ENCODE measurements at places on chromosomes 12 and 14.

GRCh38 chr12:4225571-4225970 lies 48.0 kb upstream of the CCND2 start:
- H3K36me3 ChIP-seq, result no peaks in the 10 kb centered on the region
- H3K27me3 ChIP-seq, result no peaks in the 10 kb centered on the region
- peaks cover 2% of the 10 kb centered on the region for H3K4me1 ChIP-seq

DNA sequence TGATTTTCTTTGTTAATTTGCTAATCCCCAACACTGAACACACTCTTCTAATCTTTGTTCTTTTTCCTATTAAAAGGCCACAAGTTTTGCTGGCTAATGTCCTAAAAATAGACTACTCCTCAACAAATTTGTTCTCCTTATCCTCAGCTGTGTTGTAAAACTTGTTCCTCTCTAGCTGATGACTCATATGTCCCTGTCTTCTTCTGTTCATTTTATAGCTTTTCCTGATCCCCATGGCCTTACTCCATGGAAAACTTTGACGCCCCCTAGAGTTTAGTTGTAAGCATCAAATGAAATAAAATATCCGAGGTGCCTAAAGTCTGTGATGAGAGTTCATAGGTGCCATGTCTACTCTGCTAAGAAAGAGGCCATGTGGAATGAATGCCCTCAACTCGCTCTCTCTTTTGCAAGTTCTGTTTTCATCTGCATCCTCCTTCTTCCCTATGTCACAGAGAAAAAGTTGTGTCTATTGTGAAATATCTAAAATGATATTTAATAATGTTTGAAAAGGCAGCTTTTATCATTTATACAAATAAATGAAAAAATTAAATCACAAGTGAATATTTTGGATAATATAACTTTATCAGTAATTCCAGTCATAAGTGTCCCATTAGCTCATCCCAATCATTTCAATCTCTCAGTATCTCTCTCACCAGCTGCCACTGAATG lies 237.9 kb downstream of the IPO8 start:
- H3K27me3 ChIP-seq, result no peaks in the 10 kb centered on the region
- no peak overlapping the region for H3K4me3 ChIP-seq
- no peaks in the 10 kb centered on the region for H3K36me3 ChIP-seq
- peak overlapping the region; percentile 58 for H3K27ac ChIP-seq
- DNase-seq, result no peak
- H3K4me1 ChIP-seq, result no peaks in the 10 kb centered on the region

- H3K4me3 ChIP-seq, result no peak overlapping the region
- no peak for DNase-seq
- no peaks in the 10 kb centered on the region for H3K4me1 ChIP-seq
- no peaks in the 10 kb centered on the region for H3K27me3 ChIP-seq
- no peaks in the 10 kb centered on the region for H3K36me3 ChIP-seq
Observed at GRCh38 chr12:97177481-97177880, 270.4 kb downstream of the NEDD1 start.

DNA sequence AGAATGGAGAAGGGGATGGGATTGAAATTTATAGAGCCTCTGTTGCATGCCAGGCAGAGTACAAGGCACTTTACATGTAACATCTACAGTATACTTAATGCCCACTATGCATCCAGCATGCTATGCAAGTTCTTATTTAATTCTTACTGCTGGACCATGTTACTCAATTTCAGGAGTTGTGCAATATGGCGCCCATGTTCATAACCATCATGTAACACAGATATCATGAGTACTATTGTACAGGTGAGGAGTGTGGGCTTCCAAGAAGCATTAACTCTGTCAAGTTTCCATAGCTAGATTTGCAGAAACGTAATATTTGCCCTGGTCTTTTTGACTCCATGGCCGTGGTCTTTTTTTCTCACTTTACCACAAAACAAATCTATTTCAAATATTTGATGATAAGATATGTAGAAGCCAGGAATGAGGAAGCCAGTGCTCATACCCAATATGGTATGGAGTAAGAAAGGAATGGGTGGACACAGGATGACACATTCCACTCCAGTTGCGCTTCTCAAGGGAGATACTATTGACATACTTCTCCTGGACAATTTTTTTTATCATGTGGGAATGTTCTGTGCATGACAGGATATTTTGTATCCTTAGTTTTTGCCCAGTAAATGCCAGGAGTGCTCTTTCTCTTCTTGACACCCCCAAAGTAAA lies 191.8 kb downstream of the C12orf75 start:
- no peaks in the 10 kb centered on the region for H3K27me3 ChIP-seq
- no peaks in the 10 kb centered on the region for H3K36me3 ChIP-seq
- DNase-seq, result no peak
- H3K4me1 ChIP-seq, result peaks cover 16% of the 10 kb centered on the region

DNA sequence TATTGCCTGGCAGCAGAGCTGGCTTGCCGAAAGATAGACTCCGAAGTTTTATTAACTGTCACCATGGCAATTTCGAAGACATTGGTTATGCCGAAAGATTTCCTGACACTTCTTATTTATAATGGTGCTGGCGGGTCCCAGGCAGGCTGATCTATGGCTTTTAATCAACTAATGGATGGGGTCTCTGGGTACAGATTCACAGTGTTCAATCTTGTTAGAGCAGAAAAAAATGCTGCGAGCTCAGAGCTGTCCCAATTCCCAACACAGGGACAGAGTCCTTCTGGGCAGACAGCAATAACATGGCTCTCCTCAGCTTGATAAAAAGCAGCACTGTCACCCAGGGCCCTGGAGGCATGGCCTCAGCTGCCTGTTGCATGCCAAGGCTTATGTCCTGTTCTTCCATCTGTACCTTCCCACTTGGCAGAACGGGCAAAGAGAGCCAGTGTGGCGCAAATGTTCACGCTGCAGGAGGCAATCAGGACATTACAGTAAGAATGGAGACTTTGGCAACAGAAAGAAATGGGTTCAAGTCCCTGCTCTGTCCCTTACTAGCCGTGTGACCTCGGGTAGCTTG lies 228.2 kb upstream of the PWP1 start:
- no peaks in the 10 kb centered on the region for H3K4me1 ChIP-seq
- H3K36me3 ChIP-seq, result no peaks in the 10 kb centered on the region
- no peak for DNase-seq
- no peak overlapping the region for H3K27ac ChIP-seq

DNA sequence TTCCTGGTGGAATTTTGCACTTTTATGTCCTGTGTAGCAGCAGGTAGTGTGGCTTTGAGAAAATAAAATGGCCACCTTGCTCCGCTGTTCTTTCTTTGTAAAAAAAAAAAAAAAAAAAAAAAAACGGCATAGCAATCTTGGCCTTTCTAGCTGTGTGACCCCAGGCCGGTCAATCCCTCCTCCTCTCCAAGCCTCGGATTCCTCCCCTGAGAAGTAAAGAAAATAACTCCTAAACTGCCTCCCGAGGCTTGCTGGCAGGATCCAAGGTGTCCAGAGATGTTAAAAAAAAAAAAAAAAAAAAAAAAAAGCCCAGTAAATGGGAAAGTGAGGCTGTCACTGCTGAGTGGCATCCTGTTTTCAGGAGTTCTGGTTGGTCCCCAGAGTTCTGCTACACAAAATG lies 23.9 kb upstream of the MAP1LC3B2 start:
- H3K36me3 ChIP-seq, result no peaks in the 10 kb centered on the region
- DNase-seq, result no peak
- peaks cover 4% of the 10 kb centered on the region for H3K4me1 ChIP-seq
- H3K4me3 ChIP-seq, result no peak overlapping the region
- no peak overlapping the region for H3K27ac ChIP-seq

- H3K27ac ChIP-seq, result no peak overlapping the region
- H3K36me3 ChIP-seq, result no peaks in the 10 kb centered on the region
- no peak overlapping the region for H3K4me3 ChIP-seq
- no peak for DNase-seq
Observed at GRCh38 chr14:95341564-95341963, 21.9 kb upstream of the CLMN start.

DNA sequence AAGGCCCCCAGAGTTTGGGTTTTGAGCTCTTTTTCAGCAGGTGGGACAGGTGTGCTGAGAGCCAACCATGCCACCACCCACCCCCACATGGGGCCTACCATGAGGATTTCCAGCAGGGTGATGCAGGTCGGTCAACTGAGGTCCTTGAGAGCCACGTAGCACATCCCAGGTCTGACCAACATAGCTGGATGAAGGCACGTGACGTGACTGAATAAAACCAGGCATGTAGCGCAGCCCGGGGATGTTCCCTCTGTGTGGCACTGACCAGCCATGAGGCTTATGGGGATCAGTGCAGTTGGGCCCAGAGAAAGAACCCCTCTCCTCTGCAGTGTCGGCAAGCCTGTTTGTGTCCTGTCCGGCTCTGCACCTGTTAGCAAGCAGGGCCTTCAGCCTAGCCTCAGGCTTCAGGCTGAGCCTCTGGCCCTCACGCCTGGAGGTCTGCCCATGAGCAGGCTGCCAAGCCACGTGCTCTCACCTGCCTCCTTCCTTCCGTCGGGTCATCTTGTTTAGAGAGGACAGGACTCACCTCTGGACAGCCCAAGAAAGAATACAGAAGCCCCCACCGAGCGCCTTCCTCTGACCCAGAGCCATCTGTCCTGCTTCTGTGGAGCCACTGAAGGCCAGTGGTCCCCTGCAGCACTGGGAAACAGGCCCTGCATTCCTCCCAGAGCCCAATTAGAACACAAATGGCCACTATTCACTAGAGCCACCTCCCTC lies 38.5 kb downstream of the TSPAN11 start:
- no peak overlapping the region for H3K4me3 ChIP-seq
- H3K27me3 ChIP-seq, result no peaks in the 10 kb centered on the region
- no peaks in the 10 kb centered on the region for H3K36me3 ChIP-seq
- H3K4me1 ChIP-seq, result no peaks in the 10 kb centered on the region
- no peak for DNase-seq

DNA sequence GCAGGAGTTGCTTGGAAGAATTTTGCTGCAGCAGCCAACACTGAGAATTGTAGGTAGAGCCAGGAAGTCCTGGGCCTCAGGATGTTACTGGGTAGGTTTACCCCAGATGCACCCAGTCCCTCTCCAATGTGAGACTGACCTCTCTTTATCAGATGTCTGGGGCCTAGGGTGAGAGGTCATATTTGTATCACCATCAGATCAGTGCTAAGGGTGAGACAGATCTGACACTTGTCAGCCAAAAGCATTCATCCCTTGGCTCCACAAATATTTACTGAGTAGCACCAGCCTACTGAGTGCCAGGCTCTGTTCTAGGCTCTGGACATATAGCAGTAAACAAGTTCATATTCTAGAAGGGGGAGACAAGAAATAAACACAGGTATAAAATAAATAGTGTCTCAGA lies 4.3 kb downstream of the TROAP start:
- H3K4me3 ChIP-seq, result no peak overlapping the region
- no peaks in the 10 kb centered on the region for H3K4me1 ChIP-seq
- H3K36me3 ChIP-seq, result peaks cover 7% of the 10 kb centered on the region

DNA sequence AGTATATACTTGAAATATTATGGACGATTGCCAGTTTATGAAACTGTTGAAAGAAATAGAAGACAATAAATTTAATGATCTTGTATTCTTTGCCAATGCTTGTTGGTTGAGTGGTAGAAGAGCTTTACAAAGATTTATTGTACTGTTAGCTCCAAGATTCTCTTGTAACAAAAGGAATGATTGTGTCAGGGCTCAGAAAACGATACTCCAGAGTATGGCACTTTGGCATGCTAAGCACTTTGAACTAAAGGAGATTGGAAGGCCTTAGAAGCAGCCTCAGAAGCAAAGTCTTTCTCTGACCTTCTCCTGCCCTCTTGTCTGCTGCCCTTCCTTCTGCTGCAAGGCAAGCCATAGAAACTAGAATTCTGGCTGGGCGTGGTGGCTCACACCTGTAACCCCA lies 4.2 kb upstream of the NGDN start:
- peaks cover 2% of the 10 kb centered on the region for H3K4me1 ChIP-seq
- H3K36me3 ChIP-seq, result no peaks in the 10 kb centered on the region
- no peak for DNase-seq
- no peak overlapping the region for H3K27ac ChIP-seq

- H3K36me3 ChIP-seq, result no peaks in the 10 kb centered on the region
- DNase-seq, result no peak
- H3K27ac ChIP-seq, result no peak overlapping the region
- no peak overlapping the region for H3K4me3 ChIP-seq
Observed at GRCh38 chr12:71474791-71475190, 35.2 kb downstream of the LGR5 start.

GRCh38 chr12:131561051-131561450 lies 149.8 kb upstream of the SFSWAP start:
- no peak overlapping the region for H3K27ac ChIP-seq
- no peaks in the 10 kb centered on the region for H3K4me1 ChIP-seq
- H3K27me3 ChIP-seq, result peaks cover 19% of the 10 kb centered on the region
- no peak overlapping the region for H3K4me3 ChIP-seq
- no peaks in the 10 kb centered on the region for H3K36me3 ChIP-seq

GRCh38 chr14:88834883-88835431 lies 10.5 kb downstream of the TTC8 start:
- H3K4me3 ChIP-seq, result no peak overlapping the region
- peak; percentile 71 for DNase-seq
- H3K27me3 ChIP-seq, result no peaks in the 10 kb centered on the region

DNA sequence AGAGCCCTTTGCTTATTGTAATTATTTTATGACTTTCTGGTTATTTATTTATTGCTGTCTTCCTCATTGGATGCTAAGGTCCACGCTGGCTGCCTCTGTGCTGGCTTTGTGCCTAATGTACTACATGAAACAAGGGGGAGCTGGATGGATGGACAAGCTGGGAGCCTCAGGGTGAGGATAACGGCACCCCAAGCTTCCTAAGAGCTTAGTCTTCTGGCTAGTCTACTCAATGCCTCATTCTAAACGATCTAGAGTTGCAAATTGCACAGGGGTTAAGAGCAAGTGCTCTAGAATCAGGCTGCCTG lies 172.0 kb downstream of the CHST11 start:
- peaks cover 7% of the 10 kb centered on the region for H3K4me1 ChIP-seq
- H3K27ac ChIP-seq, result no peak overlapping the region
- H3K27me3 ChIP-seq, result no peaks in the 10 kb centered on the region
- no peaks in the 10 kb centered on the region for H3K36me3 ChIP-seq

DNA sequence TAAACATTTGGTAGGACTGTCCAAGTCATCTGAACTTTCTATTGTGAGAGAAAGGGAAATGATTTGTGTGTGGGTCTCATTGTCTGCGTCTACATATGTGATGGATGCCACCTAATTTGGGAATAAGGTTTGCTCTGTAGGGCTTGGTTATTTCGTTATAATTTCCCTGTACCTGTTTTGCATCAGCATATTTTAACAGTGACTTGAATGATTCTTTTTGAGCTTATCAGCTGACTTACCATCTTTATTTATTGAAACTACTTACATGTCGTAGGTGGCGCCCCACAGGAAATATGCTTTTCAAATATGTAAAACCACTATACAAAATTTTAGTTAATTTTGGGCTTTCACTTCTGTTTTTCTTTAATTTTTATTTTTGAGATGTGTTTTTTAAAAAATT lies 56.5 kb upstream of the BCAT1 start:
- DNase-seq, result no peak
- H3K36me3 ChIP-seq, result no peaks in the 10 kb centered on the region
- H3K4me3 ChIP-seq, result no peak overlapping the region
- H3K4me1 ChIP-seq, result no peaks in the 10 kb centered on the region

All from lung (tissue), 17 donors.